ENCODE measurements at places on chromosomes 2 and 18.

- no peak for DNase-seq
Measured at GRCh38 chr2:142989273-142990204, 112.1 kb downstream of the KYNU start.

GRCh38 chr18:36627637-36628036, 201.2 kb downstream of the TPGS2 start:
- DNase-seq, result no peak

- no peak for DNase-seq
Measured at GRCh38 chr2:23355001-23355400, 30.0 kb upstream of the KLHL29 start.

GRCh38 chr18:10046178-10046807, 132.5 kb downstream of the VAPA start:
- DNase-seq, result no peak

- DNase-seq, result no peak
Measured at GRCh38 chr18:49854681-49855080, 41.3 kb upstream of the ACAA2 start.

DNA sequence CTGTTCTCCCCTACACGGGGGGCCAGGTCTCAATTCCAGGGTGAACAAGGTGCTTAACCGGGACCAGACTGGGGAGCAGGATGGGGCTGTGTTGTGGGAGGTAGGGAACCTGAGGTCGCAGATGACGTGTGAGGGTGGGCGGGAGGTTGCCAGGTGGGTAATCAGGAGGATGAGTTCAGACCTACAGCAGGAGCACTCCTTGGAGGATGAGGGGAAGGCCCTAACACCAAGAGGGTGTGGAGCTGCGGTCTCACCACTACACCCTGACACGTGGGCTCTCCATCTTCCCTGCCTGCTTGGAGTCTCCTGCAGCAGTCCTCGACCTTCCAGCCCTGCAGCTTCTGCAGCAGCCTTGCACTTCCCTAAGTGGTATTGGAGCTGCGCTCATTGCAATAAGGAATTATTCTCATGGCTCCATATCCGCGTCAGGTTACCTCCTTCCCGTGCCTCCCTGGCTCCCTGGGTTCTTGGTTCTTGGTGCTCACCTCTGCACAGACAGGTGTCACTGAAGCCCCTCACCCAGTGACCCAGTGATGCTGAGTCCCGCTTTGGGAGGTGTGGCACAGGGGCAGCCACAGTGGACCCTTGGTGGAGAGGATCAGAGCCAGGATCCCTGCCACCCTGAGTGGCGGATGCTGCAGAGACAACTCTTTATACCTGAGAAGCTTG, 15.5 kb downstream of the SH3BP4 start:
- no peak for DNase-seq

GRCh38 chr18:3692113-3692621, 242.2 kb downstream of the TGIF1 start:
- DNase-seq, result no peak

- no peak for DNase-seq
Measured at GRCh38 chr18:42048158-42048557, 93.1 kb downstream of the PIK3C3 start.

- no peak for DNase-seq
Measured at GRCh38 chr18:32148185-32148870, 41.5 kb upstream of the MEP1B start.

All from glutamatergic neuron (in vitro differentiated cells).